ENCODE measurements at places on chromosomes 1 and 21.

- no peak for DNase-seq
Observed at GRCh38 chr1:223622132-223622842, 43.2 kb downstream of the CAPN8 start.

GRCh38 chr1:19029191-19030085 is 73.0 kb upstream of the IFFO2 start:
- no peak for DNase-seq

DNA sequence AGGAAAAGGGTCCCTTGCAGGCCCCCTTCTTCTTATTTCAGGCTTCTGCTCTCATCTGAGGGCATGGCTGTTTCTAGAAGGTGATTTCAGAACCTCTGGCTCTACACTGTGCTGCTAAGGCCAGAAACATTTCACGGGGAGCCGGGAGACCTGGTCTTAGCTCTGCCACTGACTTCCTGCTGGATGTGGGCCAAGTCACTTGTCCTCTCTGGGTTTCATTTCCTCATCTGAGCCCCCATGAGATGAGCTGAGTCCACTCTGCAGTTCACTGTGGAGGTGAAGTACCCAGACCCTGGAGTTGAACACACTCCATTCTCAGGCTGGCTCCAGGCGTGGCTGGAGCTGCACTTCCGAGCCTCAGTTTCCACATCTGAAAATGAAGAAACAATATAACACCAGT is 2.1 kb downstream of the PADI1 start:
- DNase-seq: no peak

GRCh38 chr1:40318970-40319621 is 2.0 kb upstream of the COL9A2 start:
- no peak for DNase-seq

DNA sequence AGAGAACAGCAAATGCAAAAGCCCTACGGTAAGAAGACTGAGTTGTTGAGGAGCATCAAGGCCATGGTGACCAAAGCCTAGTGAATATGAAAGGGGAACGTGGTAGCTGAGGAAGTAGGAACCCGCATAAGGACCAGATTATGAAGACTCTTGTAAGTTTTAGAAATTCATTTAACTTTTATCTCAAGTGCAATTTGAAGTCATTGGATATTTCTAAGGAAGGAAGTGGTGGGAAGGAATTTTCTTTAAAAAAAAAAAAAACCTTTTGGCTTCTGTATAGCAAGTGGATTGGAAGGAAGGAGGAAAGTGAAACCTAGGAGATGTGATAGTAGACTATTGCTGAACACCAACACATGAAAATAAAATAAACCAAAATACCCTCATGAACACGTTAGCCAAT is 119.0 kb downstream of the TNFSF18 start:
- no peak for DNase-seq

GRCh38 chr1:82152356-82153271 is 351.9 kb downstream of the ADGRL2 start:
- DNase-seq: no peak

DNA sequence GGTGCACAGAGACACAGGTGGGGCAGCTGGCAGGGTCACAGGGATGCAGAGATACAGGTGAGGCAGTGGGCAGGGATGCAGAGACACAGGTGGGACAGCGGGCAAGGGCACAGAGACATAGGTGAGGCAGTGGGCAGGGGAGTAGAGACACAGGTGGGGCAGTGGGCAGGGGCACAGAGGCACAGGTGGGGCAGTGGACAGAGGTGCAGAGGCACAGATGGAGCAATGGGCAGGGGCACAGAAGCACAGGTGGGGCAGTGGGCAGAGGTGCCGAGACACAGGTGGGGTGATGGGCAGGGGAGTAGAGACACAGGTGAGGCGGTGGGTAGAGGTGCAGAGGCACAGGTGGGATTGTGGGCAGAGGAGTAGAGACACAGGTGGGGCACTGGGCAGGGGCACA is 117.3 kb upstream of the KLHDC7A start:
- DNase-seq: no peak

GRCh38 chr1:165287781-165288180 is 68.7 kb downstream of the LMX1A start:
- DNase-seq: no peak

DNA sequence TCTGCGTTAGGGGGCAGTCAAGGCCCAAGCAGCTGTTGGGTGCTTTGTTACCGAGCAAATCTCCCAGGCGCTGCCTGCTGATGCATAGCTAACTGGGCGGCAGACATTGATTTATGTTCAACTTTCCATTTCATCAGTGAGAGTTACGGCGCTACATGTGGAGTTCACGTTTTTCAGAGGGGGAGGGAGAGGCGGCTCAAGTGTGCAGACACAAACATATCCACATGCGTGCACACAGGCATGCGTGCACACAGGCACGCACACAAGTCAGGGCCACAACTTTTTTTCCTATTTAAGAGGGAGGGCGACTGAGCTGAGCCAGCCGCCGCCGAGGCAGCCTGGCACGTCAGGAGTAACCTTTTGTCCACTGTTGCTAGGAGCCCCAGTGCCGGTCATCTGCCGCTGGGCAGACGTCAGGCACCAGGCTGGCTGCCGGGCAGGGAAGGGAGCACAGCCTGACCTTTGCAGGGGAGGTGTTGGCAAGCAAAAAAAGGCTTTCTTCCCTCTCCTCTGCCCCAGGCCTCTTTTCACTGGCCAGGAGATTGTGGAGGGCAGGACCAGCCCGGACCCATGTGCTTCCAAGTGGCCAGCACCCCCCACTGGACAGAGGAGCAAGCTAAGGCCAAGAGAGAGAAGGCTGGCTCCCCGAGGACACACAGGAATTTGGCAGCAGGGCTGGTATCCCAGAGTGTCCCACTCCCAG is 73.3 kb downstream of the MRPL37 start:
- peak; percentile 34 for DNase-seq

GRCh38 chr21:32360401-32360975 is 32.3 kb downstream of the URB1 start:
- no peak for DNase-seq

DNA sequence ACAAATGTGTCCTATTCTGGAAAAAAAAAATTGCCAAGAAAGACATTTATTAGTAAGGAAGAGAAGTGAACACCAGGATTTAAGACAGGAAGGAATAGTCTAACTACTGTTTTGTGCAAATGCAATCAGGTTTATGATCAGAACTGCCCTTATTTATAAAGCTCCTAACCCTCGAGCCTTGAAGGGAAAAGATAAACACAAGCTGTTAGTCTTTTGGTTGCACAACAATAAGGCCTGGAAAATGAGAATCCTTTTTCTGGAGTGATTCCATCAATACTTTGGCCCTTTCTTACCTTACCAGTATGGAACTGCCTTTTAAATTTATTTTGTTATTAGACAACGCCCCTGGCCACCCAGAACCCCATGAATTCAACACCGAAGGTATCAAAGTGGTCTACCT is 52.9 kb downstream of the SNRPE start:
- no peak for DNase-seq

GRCh38 chr1:203733009-203733863 is 31.7 kb upstream of the LAX1 start:
- no peak for DNase-seq

DNA sequence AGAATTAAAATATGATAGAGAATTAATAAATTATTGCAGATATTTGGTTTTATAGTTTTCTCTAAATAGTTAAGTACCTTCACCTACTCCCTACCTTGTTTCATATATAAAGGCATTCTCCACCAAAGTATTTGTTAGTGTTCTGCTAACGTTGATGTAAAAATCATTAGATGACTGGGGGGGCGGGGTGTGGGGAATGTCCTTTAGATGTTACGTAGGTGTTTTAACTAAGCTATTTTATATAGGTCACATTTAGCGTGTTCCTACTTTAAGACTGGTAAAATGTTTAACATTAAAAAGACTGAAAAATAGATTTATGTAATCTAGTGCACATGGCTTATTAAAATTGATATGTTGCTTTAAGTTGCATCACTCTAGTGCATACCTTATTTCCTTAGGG is 48.6 kb downstream of the PTPRC start:
- no peak for DNase-seq
